ENCODE measurements at places on chromosomes 5 and 9.

DNA sequence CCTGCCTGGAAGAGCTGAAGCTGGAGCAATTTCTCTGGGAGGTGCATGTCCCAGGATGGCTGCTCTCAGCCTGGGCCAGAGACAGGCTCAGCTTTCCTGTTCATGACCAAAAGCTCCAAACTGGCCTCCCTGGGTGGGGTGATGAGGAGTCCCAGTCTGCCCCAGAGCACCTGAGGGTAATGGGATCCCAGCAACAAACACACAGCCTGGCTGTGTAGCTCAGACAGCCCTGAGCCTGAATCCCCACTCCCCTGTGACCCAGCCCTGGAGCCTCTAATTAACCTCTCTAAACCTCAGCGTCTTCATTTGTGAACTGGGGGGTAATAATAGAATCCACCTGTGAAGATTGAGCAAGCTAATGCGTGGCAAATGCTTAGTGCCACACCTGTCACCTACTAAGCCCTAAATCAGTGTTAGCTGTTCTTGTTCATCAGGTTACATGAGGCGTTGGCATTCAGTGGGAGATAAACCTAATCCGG, 67.5 kb downstream of the HSPA4 start:
- ATAC-seq, result peak; percentile 87

GRCh38 chr9:113602126-113603047, 138.9 kb downstream of the RGS3 start:
- ATAC-seq, result peak; percentile 84

- peak; percentile 14 for ATAC-seq
These were observed 43.7 kb downstream of the ZNF366 start for GRCh38 chr5:72463449-72464052.

DNA sequence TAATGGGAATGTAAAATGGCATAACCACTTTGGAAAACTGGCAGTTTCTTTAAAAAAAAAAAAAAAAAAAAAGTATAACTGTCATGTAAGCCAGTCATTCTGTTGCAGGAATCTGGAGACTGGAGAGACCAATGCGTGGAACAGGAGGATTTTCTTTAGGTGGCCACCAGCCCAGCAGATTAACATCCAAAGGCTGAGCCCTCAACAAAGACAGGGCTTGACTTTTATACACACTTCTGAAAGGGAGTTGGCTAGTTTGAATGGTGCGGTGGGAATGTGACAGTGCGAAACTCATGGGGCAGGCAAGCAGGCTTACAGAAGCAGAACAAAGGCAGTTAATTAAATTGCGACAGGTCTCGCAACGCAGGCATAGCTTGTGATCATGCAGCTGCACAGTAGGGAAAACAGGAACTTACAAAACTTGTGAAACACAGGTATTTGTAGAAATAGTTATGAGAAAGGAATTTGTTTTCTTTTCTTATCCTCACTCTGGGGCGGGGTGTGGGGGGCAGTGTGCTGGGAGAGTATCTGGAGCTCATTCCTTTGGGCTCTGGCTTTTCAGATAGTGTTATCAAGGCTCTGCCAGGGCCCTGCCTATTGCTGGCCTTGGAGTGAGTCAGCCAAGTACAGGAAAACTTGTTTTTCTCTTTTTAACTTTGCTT, 12.0 kb downstream of the UIMC1 start:
- ATAC-seq, result peak; percentile 85

DNA sequence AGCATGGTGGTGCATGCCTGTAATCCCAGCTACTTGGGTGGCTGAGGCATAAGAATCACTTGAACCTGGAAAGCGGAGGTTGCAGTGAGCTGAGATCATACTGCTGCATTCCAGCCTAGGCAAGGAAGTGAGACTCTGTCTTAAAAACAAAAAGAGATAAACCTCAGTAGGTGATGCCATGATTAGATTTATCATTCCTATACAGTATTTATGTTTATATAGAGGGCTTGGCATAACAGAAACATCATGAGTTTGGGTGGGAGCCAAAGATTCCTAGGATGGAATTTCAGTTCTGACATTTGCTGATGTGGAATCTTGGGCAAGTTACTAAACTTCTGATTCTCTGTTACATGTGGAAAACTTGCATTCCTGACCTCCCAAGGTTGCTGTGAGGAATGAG, 22.3 kb downstream of the RFK start:
- no peak for ATAC-seq

DNA sequence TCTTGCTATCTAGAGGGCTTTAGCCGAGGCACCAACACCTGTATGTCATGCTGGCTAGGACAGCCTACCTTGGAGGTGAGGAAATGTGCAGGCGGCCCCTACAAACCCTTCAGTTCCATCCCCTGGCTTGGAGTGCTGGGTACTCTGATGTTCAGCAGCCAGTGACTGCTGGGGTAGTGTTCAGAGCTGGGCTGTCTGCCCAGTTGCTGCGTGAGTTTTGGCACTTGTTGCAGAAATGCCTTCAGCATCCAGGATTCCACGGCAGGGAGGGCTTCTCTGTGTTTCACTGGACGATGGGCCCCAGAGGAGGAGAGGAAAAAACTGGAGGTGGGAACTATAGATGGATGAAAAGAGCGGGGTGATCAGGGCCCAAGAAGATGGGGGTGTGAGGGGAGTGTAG, 10.4 kb downstream of the SWI5 start:
- no peak for ATAC-seq

DNA sequence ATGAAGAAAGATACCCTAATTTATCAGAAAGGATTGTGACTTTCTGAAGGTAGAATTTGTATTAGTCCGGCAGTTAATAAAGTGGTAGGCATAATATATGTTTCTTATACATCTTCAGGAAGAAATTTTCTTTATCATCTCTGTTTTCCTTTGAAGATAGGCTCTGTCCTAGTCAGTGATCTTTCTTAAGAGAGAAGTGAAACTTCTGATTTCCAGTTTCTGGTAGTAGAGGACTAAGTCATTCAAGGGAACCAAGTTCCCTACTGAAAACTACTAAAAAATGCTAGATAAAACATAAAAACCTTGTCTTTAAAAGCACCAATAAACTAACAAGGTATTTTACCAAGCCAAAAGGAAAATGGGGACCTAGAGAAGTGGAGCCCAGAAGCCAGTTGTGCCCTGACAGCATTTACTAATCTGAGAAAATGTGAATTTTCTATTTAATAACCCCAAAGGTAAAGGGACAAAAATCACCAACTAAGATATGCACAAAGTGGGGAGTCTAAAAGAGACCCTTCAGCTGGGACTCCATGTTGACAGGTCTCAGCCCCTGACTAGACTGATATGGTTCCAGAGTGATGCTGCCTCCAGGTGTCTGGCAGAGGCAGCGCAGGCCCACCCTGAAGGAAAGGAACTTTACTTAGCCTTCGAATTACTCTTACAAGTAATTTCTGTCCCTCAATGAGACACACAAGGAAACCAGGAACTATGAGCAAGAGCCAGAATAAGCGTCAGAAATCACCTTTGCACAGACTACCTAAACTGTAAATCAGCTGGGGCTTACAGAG, 72.7 kb downstream of the FAM78A start:
- ATAC-seq, result no peak

DNA sequence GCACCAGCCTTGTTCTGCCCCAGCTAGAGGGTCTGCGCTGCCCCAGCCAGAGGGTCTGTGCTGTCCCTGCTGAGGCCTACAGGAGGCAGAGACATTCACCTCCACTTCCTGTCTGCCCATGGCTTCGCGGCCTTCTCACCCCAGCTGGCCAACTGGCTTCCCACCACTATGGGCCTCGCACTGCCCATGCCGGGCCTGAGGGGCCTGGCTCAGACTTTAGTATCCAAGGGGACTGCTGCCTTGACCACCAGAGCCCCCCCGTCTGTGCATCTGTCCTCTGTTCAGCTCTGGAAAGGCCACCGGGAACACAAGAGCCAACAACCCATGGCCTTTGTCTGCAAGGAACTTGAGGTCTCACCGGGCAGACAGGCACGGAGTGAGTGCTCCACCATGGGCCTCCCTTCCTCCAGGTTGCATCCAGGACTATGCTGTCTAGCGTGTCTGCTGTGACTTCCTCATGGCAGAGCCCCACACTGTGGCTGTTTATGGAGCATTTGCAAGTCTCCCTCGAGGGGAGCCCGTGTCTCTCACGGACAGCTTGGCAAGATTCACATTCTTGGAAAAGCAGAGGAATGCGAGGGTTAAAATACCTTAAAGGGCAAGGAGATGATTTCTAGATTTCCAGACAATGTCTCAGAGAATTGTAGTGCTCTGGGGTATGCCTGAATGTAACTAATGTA, 1.7 kb downstream of the DCANP1 start:
- ATAC-seq, result no peak

GRCh38 chr5:110544603-110545002, 181.9 kb downstream of the TMEM232 start:
- no peak for ATAC-seq

DNA sequence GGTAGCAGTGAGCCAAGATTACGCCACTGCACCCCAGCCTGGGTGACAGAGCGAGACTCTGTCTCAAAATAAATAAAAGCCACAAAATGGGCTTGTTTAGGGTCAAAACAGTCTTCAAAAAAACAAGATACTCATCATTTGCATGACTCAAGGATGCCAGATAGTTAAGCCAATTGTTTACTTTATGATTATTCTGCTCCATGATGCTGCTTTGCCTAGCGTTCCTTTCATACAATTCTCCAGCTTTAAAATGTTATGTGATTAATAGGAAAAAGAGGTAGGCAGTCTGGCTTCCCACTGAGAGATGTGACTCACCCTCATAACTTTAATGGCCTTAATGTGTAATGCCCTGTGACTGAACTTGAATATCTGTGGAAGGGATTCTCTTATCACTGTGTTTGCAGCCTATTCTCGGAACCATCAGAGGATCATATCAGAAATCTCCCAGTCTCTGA, 364.6 kb upstream of the TRPC7 start:
- ATAC-seq, result no peak

DNA sequence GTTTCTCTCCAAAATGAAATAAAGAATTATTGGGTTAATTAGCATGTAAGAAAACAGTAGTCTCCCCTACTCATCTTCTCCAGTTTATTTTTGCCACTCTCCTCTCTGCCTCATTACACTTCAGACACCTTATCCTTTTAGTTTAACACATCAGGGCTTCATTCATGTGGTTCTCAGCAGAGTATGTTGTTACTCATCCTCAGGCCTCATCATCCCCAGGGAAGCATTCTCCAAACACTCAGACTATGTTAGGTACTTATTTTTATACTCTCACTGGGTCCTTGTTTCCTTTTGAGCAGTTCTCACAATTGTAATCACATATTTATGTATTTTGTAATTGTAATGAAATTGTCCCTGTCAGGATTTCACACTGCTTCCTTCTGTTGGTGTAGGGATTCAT, 470.5 kb downstream of the PDE4D start:
- ATAC-seq, result no peak

DNA sequence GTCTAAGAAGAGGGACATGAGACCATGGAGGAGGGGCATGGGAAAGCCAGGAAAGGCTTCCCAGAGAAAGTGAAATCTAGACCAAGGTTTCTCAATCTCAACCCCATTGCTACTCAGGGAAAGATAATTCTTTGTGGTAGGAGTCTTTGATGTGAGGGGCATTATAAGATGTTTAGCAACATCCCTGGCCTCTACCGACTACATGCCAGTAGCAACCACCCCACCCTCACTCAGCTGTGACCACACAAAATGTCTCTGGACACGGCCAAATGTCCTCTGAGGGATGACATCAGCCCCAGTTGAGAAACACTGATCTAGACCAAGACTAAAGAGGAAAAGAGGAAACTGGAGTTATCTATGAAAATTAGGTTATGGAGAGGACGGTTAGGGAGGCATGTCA, 298.5 kb upstream of the KIF2A start:
- no peak for ATAC-seq

DNA sequence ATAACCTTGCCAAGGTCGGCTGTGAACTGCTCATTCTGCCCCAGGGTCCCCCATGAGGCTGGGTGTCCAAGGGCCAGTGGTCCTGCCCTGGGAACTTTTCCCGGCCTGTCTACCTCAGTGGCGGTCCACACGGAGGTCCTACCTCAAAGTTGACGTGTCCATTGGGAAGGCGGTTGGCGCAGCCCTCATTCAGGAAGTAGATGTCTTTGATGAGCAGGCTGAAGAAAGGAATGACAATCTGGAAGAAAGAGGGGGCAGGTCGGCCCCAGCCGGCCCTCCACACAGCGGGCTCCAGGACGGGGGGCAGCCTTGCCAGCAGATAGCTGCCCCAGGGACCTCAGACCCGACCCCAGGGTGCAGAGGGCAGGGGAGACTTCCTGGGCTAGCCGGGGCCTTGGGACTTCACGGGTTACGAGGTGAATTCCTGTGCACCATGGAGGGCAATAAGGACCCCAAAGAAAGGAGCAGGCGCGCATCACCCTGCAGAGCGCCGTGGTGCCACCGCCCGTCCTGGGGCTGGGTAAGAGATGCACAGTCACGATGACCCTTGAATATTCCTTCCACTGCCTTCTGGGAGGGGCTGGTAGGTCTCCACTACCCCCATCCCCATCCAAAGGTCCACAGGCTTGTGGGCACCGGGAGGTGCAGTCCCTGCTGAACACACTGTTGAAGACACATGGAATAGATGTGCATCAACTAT, 42.9 kb upstream of the RNF130 start:
- ATAC-seq, result no peak

GRCh38 chr5:94375801-94376200, 242.6 kb downstream of the KIAA0825 start:
- ATAC-seq, result no peak

DNA sequence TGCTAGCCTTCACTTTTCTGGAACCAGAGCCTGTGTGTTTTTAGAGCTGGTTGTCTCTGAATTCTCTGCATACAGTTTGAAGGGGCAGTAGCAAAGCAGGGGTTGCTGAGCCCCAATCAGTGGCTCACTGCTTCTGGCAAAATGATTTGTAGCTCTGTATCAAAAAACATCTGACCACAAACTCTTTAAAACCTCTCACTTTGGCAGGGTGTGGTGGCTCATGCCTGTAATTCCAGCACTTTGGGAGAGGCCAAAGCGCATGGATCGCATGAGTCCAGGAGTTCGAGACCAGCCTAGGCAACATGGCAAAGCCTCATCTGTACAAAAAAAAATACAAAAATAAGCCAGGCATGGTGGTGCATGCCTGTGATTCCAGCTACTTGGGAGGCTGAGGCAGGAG, 28.3 kb upstream of the APC start:
- no peak for ATAC-seq

- no peak for ATAC-seq
These were observed 12.5 kb upstream of the MAMDC2 start for GRCh38 chr9:70031141-70031545.

DNA sequence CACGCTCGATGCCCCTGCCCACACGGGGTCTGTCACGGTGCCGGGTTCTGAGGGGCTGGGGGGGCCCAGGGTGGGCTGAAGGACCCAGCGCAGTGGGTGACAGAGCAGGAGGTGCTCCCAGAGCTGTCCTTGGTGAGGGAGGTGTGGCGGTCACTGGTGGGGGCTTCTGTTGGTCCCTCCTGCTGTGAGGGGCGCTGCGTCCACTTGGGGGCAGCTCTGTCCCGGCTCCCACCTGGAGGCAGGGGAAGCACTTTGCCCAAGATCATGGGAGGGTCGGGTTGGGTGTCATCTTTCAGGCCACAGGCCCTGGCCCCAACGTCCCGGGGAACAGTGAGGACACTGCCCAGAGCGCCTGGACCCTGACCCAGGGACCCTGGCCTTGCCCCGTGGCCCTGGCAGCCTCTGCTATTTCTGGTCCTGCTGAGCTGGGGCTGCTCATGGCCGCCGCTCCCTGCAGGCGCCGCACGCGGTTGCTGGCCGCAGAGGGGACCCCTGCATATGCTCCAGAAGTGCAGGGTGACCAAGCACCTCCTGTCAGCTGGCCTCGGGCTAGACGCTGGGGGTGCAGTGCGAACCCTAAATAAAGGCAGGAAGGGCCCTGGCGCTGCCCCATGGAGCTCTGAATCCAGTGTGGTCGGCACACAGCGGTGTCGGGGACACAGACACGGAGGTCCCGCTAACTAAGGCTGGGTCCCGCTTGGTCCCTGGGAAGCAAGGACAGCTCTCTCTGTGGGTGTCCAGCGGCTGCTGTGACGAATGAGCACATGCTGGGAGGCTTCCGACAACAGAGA, 11.6 kb upstream of the RNU6ATAC start:
- no peak for ATAC-seq
